Caco-2 (cell line): ENCODE measurements at places on chromosomes 12 and 14. TPM values are rescaled to one million over a fixed set of nuclear protein-coding genes. Genes with fewer than 3 reads are reported as not detected.

DNA sequence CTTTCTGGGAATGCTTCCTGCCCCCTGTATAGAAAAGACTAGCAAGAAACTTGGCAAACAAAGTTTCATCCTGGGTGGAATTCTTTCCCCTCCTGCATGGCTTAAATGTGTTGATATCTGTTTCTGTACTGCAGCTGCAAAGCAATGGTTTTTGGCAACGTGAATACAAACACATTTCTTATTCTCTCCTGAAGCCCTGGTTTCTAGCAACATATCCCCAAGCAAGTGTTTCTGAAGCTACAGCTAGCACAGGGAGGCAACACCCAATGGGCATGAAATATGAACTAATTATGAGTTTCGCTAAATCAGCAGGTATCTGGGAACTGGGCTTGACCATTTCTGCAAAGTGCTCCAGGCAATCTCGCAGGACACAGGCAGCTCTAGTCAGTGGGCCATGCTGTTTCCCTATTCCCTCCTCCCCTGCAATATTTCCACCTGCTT lies 392.3 kb upstream of the TMPO start:
- DNase-seq, result no peak

The TCTN2 gene
- 7.3 TPM in 2 replicates for total RNA-seq

The TMEM19 gene
- 17.8 and 24.2 TPM in 2 replicates for total RNA-seq

DNA sequence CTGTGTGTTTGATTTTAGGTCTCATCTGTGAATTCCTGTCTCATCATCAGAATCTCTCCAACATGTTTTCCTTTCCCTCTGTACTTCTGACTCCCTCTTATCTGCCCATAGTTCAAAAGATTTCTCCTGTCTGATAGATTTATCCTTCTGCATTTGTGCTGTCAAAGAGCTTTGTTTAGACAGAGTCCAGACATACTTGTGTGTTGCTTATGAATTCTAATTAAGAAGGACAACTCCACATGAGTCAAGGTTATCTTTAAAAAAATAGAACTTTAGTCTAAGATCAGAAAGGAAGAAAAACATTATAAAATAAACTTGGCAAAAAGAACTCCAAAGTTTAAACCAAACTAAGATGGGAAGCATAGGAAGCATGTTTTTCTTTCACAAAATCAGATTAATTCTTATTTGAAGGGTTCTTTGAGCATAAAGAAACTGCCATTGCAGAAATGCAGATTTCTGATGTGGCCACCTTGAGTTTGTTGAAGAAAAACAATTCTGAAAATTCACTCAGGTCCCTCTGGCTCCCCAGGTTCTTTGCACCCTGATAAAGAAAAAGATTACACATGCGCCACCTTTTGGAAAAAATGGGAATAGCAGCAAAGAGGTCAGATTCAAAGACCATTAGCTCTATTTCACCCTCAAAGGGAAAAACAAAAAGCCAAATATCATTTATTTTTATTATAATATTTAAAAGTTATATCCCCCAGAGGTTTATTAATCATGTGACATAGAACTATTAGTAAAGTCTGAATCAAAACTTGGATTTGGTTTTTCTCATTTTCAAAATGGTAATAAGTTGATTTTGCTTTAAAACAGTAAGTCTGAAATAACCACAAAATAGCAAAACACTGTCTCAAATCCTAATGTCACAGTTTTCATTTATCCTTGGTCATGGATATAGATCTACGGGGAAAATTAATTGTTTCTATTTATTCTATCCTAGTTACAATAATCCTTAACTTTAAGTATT lies 143.7 kb upstream of the DCN start:
- peak; percentile 38 for DNase-seq

GRCh38 chr12:68131867-68132414 lies 27.6 kb downstream of the IFNG start:
- DNase-seq, result peak; percentile 40

DNA sequence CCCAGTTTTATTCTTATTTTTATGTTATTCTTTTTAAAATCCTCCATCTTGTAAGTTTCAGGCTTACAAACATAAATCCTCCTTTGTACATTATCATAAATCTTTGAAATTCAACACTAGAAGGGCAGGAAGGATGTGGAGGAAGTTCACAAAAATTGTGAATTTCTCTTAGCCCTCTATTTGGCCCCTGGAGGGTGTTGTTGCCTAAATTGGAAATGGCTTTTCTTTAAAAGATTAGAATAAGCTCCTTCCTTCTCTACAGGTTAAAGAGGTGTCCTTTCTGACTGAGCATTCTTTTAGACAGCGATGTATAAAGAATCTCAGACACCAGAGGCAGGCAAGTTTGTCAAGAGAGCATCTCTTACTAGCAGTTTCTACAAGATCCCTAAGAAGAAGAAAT lies 391.7 kb upstream of the OR4E1 start:
- DNase-seq, result no peak

DNA sequence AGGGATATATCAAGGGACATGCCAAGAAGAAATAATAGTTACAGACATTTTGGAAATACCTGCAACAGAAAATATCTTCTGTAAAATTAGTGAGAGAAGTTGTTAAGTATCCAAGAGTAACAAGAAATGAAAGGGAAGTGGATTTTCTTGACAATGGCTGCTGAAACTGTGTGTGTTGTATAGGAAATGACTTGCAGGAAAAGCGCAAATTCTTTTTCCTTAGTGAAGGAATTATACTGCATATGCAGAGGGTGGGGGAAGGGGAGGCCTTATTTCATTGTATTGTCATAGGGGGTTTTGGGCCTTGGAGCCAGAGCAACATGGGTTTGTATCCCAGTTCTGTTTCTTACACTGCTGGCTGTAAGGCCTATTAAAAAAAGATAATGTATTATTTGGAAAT lies 84.4 kb upstream of the DDHD1 start:
- no peak for DNase-seq

DNA sequence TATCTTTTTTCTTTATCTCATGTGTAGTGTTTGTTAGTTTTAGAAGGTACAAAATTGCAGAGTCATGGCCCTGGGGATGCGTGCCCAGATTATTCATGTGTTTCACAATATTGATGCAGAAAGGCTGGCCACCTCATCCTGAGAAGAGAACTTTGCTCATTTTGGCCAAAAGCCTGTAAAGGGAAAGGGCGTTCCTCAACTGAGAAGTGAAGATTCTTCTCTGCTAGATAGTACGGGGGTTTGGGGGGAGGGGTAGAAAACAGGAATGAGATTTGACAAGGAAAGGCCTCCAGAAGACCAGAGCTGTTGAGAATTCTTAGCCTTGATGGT lies 1.7 kb downstream of the MGST1 start:
- DNase-seq, result peak; percentile 11

The VRTN gene
- 1.7 and 1.8 TPM in 2 replicates for total RNA-seq

DNA sequence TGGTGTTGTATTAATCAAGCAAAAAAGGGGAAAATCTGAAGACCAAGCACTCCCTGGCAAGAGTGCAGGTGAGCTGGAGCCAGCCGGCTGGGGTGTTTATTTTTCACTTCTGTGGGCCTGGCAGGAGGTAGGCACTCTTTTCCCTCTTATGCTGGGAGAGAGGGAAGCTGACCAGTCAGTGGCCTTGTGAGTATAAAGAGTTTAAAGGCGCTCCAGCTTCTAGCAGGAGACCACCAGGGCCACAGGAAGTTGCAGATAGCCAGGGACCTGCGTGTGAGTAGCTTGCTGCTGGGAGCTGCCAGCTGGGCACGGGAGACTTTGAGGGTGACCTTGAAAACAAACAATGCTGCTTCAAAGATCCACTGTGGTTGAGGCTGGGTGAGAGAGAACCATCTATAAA lies 217.4 kb upstream of the PWP1 start:
- DNase-seq, result no peak

DNA sequence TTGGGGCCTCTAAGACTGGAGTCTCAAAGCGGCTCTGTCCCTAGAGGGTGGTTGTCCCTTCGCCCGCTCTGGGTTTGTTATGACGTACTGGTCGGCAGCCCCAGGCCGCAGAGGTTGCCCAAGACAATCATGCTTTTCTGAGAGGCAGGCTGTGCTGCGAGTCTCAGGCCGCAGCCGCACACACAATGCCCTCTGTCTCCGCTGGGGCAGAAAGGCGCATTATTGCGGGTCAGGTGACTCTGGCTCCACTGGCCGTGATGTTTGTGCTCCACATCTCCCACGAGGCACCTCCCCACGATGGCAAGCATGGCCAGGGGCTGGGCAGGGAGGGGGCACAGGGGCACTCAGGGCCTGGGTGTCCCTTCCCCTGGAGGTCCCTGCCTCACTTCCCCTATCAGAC lies 21.0 kb upstream of the PLEKHG3 start:
- DNase-seq, result no peak

The AP1G2 gene
- total RNA-seq, result 160 and 164 TPM in 2 replicates

DNA sequence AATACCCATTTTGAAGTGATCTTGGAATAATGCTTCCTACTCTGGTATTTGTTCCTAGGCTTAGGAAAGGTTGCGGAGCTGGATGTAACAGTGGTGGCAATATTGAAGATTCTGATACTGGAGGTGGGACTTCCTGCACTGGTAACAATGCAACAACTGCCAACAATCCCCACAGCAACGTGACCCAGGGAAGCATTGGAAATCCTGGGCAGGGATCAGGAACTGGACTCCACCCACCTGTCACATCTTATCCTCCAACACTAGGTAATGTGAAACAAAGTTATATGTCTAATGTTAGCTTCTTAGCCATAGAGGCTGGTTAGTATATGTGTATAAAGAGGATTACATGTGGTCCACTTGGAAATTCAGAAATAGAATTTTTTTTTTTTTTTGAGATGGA lies 197.9 kb downstream of the PCNX1 start:
- no peak for DNase-seq

DNA sequence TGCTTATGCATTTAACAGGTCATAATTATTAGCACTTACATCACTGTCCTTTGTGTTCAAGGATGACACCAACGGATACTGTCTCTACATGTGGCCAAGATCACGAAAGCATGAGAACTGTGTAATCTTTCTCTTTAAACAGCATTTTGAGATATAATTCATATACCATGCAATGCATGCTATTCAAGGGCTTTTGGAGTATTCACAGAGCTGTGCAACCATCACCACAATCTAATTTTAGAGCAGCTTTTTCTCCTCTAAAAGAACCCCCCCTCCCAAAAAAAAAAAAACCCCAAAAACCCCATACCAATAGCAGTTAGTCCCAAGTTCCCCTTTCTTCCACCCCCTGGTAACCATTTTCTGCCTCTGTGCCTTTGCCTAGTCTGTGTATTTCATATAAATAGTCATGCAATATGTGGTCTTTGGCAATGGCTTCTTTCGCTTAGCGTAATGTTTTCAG lies 60.6 kb downstream of the SPRING1 start:
- no peak for DNase-seq

DNA sequence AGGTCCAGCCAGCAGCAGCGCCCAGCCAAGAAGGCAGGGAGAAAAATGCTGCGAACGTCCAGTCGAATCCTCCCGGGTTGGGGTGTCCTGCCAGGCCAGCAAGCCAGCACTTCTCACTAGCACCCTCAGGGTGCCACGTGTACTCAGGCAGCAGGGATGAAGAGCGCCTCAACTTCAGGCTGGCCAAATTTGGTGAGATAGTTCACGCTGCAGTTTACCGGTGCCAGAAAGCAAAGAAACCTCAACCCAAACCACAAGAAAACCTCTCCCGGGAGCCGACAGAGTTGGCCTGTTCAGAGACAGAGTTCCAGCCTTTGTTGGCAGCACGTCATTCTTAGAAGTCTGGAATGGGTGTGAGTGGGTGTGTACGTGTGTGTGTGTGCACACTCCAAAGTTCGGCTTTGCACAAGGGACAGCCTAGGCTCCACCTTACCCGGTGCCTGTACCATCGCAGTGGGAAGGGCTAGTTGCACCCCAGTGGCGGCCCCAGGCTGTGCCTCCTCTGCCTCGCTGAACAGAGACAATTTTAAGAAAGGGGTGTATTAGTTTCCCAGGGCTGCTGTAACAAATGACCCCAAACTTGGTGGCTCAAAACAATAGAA lies 42.1 kb downstream of the ELK3 start:
- no peak for DNase-seq

GRCh38 chr12:83256562-83256961 lies 569.9 kb downstream of the TMTC2 start:
- no peak for DNase-seq

DNA sequence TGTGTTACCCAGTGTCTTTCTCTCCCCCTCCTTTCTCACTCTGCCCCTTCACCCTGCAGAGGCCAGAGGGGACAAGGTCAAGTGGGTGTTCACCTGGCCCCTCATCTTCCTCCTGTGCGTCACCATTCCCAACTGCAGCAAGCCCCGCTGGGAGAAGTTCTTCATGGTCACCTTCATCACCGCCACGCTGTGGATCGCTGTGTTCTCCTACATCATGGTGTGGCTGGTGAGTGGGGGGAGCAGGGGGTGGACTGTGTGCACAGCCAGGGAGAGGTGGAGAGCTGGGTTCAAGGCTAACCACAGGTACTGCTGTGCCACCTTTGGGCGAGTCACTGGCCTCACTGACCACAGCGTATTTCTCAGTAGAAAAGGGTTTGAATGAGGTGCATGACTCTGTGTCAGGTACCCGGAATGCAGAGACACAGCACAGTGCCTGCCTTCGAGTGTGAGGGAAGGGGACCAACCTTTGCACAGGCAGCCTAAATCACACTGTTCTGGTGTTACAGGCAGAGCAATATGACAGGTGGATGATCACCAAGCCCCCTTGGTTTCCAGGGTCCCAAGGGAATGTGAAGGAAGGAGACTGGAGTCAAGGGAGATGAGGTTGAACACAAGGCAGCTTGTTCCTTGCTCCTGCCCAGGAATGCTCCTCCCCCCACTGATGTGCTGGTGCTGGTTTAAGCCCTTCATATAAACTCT lies 30.8 kb upstream of the RIN3 start:
- no peak for DNase-seq

The PIWIL1 gene
- total RNA-seq, result 5.1 and 5.3 TPM in 2 replicates
